Suprapubic skin (tissue), 4 donors: ENCODE measurements at places on chromosomes 13 and 19.

DNA sequence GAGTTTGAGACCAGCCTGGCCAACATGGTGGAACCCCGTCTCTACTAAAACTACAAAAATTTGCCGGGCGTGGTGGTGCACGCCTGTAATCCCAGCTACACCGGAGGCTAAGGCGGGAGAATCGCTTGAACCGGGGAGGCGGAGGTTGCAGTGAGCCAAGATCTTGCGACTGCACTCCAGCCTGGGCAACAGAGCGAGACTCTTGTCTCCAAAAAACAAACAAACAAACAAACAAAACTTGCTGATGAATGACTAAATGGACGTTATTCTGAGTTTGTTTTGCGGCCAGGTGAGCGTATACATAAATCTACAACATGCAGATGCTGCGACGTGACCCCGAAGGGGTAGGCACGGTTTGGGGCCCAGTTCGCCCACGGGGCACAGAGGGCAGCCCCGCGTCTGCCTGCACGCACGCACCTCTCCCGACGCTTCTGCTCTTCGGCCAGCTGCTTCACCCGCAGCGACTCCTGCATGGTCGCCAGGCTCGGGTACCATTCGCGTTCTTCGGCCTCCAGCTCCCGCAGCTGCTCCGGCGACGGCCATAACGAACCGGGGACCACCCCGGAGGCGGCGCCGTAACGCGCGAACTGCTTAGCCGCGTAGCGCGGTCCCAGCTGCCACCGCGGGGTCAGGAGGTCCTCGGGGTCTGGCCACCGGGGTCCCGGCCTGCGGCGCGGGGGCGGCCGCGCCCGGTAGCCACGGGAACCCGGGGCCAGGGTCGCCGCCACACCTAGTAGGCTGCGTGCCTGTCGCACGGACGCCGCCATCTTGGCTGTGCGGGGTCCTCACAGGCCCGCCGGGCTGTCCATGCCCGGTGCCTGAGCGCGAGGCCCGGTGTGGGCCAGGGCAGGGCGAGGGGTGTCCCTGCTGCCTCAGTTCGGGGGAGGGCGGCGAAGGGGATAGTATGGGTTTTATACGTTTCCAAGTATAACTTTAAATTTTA is at the start of gene GADD45GIP1:
GADD45GIP1 (minus strand) TSS at position 778 of the 943 bp plus-strand sequence; CDS start at position 767, 11 bp downstream.
- H3K27ac ChIP-seq, result peak within 1 kb of the TSS; percentile 95
- no peaks in the 10 kb centered on the region for H3K27me3 ChIP-seq
- peaks cover 31% of the 10 kb centered on the region for H3K36me3 ChIP-seq
- peaks cover 44% of the 10 kb centered on the region for H3K4me1 ChIP-seq

DNA sequence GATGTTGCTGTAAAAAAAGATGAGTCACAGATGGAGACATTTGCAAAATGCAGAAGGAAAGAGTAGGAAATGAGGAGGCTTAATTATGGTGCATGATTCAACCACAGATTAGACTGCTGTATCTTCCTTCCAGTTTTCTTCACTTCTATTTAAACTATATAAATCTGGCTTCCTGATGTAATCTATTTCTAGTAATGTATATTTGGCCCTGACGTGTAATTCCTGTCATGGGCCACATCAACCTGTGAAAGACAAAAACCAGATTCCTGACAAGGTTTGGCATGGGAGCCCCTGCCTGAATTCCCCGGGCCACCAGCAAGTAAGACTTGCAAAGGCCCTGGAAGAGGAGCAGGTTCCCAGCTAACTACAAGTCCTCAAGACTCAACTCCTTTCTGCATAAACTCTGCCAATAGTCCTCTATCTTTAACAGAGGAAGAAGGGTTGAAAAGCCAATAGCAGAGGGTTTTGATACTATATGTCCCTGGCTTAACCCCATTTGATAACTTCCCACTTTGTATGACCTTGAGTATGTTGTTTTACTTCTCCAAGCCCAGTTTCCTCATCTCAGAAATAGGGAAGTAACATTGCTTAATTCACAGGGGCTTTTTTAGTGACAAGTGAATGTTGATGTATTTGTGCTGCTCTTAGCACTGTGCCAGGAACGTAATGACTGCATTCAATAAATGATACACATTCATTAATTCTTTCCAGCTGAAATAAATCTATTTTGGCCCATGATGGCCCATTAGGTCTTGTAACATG is 172.7 kb downstream of the SPRY2 start:
- no peaks in the 10 kb centered on the region for H3K36me3 ChIP-seq
- no peaks in the 10 kb centered on the region for H3K4me1 ChIP-seq
- H3K4me3 ChIP-seq, result no peak overlapping the region
- no peak overlapping the region for H3K27ac ChIP-seq

GRCh38 chr19:19956434-19957075 is 55.8 kb downstream of the ZNF93 start:
- H3K36me3 ChIP-seq, result no peaks in the 10 kb centered on the region
- no peaks in the 10 kb centered on the region for H3K27me3 ChIP-seq
- H3K27ac ChIP-seq, result no peak overlapping the region
- H3K4me3 ChIP-seq, result no peak overlapping the region
- no peak for DNase-seq

DNA sequence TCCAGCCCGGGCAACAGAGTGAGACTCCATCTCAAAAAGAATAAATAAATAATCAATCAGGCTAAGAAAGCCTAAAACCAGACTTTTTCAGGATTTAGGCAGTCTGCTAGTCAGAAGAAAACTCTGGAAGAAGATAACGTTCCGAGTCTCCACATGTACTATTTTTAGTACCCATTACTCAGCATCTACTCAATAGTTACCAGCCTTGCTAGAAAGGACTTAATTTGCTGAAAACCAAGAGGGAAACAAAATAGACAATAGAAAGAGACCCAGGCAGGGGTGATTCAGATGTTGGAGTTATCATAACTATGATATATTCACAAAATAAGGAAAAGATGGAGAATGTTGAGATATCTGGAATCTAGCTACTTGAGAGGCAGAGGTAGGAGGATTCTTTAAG is 3.6 kb upstream of the LIN7B start:
- H3K27me3 ChIP-seq, result no peaks in the 10 kb centered on the region
- H3K27ac ChIP-seq, result no peak overlapping the region
- peaks cover 37% of the 10 kb centered on the region for H3K36me3 ChIP-seq
- H3K4me1 ChIP-seq, result peaks cover 30% of the 10 kb centered on the region
- no peak for DNase-seq

GRCh38 chr13:78370231-78370630 is 233.1 kb downstream of the POU4F1 start:
- no peak overlapping the region for H3K27ac ChIP-seq
- H3K27me3 ChIP-seq, result no peaks in the 10 kb centered on the region
- H3K36me3 ChIP-seq, result no peaks in the 10 kb centered on the region
- DNase-seq, result no peak
- H3K4me1 ChIP-seq, result no peaks in the 10 kb centered on the region

- no peak for DNase-seq
- peaks cover 11% of the 10 kb centered on the region for H3K4me1 ChIP-seq
- peaks cover 80% of the 10 kb centered on the region for H3K27me3 ChIP-seq
- no peaks in the 10 kb centered on the region for H3K36me3 ChIP-seq
- H3K4me3 ChIP-seq, result no peak overlapping the region
Measured at GRCh38 chr13:27822873-27823311, 30.6 kb downstream of the GSX1 start.

GRCh38 chr13:72782717-72783116 is 784 bp downstream of the PIBF1 start:
- peaks cover 39% of the 10 kb centered on the region for H3K4me1 ChIP-seq
- no peaks in the 10 kb centered on the region for H3K27me3 ChIP-seq
- DNase-seq, result no peak

DNA sequence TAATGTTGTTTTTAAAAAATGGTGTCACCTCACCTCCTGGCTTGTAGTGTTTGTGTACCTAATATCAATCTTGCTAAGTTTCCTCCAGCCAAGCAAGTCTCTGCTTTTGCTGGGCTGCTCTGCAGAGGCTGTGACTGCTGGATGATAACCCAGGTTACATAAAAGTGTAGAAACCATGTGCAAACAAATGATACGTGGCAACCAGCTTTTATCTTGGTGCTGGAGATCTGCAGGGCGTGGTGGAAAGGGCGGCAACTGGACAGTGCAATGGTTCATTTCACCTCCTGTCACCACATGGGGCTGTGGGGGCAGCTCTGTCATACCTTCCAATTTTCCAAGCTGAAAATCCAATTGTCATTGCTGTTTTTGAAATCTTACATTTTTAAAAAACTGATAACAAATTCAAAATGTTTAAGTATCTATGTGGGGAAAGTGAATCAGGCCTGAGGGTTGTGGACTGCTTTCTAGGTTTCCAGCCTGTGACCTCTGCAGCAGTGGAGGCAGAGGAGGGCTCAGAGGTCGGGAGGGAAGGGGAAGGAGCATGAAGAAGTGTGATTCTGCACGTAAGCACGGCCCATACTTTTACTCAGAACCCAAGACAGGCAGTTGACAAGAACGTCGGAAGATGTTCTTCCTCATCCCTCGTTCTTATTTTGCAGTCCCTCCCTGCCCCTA is 9.7 kb downstream of the GPR42 start:
- H3K27ac ChIP-seq, result no peak overlapping the region
- H3K4me3 ChIP-seq, result no peak overlapping the region
- H3K27me3 ChIP-seq, result peaks cover 11% of the 10 kb centered on the region
- peaks cover 6% of the 10 kb centered on the region for H3K4me1 ChIP-seq

- H3K4me3 ChIP-seq, result no peak overlapping the region
- no peaks in the 10 kb centered on the region for H3K4me1 ChIP-seq
- no peak overlapping the region for H3K27ac ChIP-seq
- no peaks in the 10 kb centered on the region for H3K36me3 ChIP-seq
Measured at GRCh38 chr13:100138859-100139491, 50.1 kb downstream of the PCCA start.

DNA sequence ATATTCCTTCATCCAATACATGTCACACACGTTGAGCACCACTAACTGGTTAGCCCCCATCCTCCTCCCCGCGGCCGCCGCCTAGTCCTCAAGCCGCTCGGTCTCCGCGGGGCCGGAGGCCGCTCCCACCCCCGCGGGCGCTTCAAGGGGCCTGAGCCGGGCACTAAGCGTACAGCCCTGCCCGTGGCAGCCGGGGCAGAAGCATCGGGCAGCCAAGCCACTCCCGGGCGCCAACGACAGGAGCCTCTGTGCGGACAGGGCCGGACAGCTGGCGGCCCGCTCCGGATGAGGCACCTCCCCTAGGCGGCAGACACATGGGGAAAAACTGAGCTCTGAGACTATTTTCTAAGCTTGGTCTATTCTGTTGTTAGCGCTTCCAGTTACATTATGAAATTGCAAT is 2.8 kb upstream of the ZNF543 start:
- H3K36me3 ChIP-seq, result no peaks in the 10 kb centered on the region
- H3K4me1 ChIP-seq, result peaks cover 23% of the 10 kb centered on the region
- no peak for DNase-seq
- H3K27me3 ChIP-seq, result peaks cover 9% of the 10 kb centered on the region

- H3K27ac ChIP-seq, result no peak overlapping the region
- peaks cover 4% of the 10 kb centered on the region for H3K27me3 ChIP-seq
- peaks cover 4% of the 10 kb centered on the region for H3K4me1 ChIP-seq
- DNase-seq, result no peak
- H3K4me3 ChIP-seq, result no peak overlapping the region
Measured at GRCh38 chr19:47890865-47891621, 4.9 kb upstream of the SULT2A1 start.

DNA sequence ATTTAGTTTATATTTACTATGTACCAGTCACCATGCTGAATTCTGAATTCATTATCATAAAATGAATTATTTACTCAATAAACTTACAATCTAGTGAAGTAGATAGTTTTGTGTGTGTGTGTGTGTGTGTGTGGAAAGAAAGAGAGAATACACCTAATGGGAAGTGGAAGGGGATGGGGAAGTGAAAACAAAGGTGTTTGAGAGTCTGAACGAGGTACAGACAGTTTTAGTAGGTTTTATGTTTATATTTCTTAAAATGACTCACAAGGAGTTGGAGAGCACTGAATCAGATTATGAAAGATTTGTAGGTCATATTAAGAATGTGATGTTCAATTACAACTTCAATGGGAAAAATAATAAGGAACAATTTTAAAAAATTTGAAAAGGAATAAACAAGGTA is 1753.0 kb downstream of the SLITRK1 start:
- no peak overlapping the region for H3K4me3 ChIP-seq
- no peak overlapping the region for H3K27ac ChIP-seq
- no peak for DNase-seq
- no peaks in the 10 kb centered on the region for H3K4me1 ChIP-seq
- H3K27me3 ChIP-seq, result no peaks in the 10 kb centered on the region

- H3K27ac ChIP-seq, result no peak overlapping the region
- no peaks in the 10 kb centered on the region for H3K4me1 ChIP-seq
- H3K27me3 ChIP-seq, result no peaks in the 10 kb centered on the region
Measured at GRCh38 chr13:32019612-32020233, 11.9 kb upstream of the FRY start.

GRCh38 chr19:15154002-15154612 is 46.7 kb downstream of the NOTCH3 start:
- no peaks in the 10 kb centered on the region for H3K27me3 ChIP-seq
- H3K36me3 ChIP-seq, result no peaks in the 10 kb centered on the region
- no peak overlapping the region for H3K4me3 ChIP-seq
- H3K27ac ChIP-seq, result no peak overlapping the region
- no peaks in the 10 kb centered on the region for H3K4me1 ChIP-seq

GRCh38 chr13:112722433-112723263 is 32.8 kb downstream of the ATP11A start:
- peaks cover 4% of the 10 kb centered on the region for H3K36me3 ChIP-seq
- peaks cover 26% of the 10 kb centered on the region for H3K4me1 ChIP-seq
- H3K27ac ChIP-seq, result no peak overlapping the region
- H3K27me3 ChIP-seq, result no peaks in the 10 kb centered on the region
- DNase-seq, result no peak

DNA sequence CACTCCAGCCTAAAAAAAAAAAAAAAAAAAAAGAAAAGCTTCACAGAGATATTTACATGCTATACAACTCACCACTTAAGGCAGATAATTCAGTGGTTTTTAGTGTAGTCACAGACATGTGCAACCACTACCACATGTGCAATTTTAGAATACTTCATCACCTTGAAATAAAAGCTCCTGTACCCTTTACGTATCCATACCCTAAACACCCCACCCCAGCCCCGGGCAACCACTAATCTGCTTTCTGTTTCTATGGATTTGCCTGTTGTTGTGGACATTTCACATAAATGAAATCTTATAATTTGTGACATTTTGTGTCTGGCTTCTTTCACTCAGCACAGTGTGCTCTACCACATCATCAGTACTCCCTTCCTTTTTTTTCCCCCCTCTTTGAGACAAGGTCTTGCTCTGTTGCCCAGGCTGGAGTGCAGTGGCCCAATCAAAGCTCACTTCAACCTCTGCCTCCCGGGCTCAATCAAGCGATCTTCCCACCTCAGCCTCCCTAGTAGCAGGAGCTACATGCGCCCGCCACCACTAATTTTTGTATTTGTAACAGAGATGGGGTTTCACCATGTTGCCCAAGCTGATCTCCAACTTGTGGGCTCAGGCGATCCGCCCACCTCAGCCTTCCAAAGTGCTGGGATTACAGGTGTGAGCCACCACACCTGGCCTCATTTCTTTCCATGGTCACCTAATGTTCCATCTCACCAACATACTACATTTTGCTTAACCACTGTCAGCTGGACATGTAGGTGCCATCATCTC is 4.0 kb downstream of the DDX39A start:
- H3K27me3 ChIP-seq, result no peaks in the 10 kb centered on the region
- H3K27ac ChIP-seq, result no peak overlapping the region
- peaks cover 31% of the 10 kb centered on the region for H3K36me3 ChIP-seq

GRCh38 chr13:111650626-111651025 is 330.2 kb downstream of the TEX29 start:
- H3K36me3 ChIP-seq, result no peaks in the 10 kb centered on the region
- H3K4me1 ChIP-seq, result no peaks in the 10 kb centered on the region
- peaks cover 59% of the 10 kb centered on the region for H3K27me3 ChIP-seq
- peak; percentile 67 for DNase-seq
- H3K27ac ChIP-seq, result no peak overlapping the region

GRCh38 chr19:44050740-44051649 is 841 bp upstream of the ZNF223 start:
- H3K36me3 ChIP-seq, result peaks cover 10% of the 10 kb centered on the region
- peak overlapping the region; percentile 73 for H3K4me3 ChIP-seq

GRCh38 chr13:48829536-48829935 is 146.2 kb upstream of the FNDC3A start:
- DNase-seq, result no peak
- no peaks in the 10 kb centered on the region for H3K27me3 ChIP-seq
- no peaks in the 10 kb centered on the region for H3K4me1 ChIP-seq
- H3K36me3 ChIP-seq, result no peaks in the 10 kb centered on the region
